ENCODE measurements at places on chromosomes 5 and 9. TPM values are rescaled to one million over a fixed set of nuclear protein-coding genes. Genes with fewer than 3 reads are reported as not detected.

GRCh38 chr9:88990729-88991065, 571 bp upstream of the S1PR3 start:
- H3K36me3 ChIP-seq = no peaks in the 10 kb centered on the region
- DNase-seq = no peak
- H3K4me3 ChIP-seq = no peak overlapping the region
- no peaks in the 10 kb centered on the region for H3K4me1 ChIP-seq
- no peak overlapping the region for H3K27ac ChIP-seq
- peaks cover 23% of the 10 kb centered on the region for H3K27me3 ChIP-seq

GRCh38 chr9:96113032-96113431, 188.9 kb downstream of the HSD17B3 start:
- peaks cover 7% of the 10 kb centered on the region for H3K27me3 ChIP-seq
- no peak overlapping the region for H3K27ac ChIP-seq
- no peaks in the 10 kb centered on the region for H3K4me1 ChIP-seq

The STOM gene
- total RNA-seq = 56.7 TPM

DNA sequence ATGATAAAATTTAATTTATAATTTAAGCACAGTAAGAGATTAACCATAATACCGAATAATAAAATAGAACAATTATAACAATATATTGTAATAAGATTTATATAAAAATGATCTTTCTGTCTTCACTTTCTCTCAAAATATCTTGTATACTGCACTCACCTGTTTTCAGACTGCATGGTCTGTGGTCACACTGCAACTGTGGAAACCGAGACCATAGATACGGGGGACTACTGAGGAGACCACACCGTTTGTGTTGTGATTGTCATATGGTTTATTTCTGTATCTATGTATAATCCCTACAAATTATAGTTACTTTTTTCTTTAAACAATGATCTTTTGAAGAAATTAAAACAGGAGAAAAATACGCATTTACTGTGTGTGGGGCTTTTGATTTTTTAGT, 78.8 kb upstream of the TNFAIP8 start:
- peaks cover 24% of the 10 kb centered on the region for H3K36me3 ChIP-seq
- DNase-seq = no peak
- H3K4me1 ChIP-seq = peaks cover 4% of the 10 kb centered on the region
- no peak overlapping the region for H3K4me3 ChIP-seq
- H3K27ac ChIP-seq = no peak overlapping the region
- H3K27me3 ChIP-seq = no peaks in the 10 kb centered on the region

DNA sequence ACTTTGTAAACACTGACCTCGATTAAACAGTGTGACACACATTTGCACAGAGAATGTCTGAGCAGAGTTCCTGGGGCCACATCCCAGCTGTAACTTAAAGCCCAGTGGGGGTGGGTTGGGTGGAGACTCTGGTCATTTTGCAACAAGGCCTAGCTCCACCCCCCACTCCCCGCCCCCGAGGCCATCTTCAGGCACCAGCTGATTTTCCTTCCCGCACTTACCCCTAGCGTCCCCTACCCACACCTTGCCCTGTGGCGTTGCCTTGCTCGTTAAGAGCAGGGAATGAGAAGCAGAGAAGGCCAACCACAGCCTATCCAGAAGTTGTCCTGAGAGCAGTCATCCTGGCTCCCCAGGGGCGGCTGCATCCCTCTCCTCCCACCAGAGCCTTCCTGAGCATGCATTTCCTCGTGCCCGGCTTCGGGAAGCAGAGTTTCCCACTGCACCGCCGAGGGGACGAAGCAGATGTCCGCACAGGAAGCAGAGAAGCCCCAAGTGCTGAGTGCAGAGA, 101.7 kb upstream of the SARDH start:
- no peak overlapping the region for H3K27ac ChIP-seq
- peaks cover 66% of the 10 kb centered on the region for H3K27me3 ChIP-seq
- DNase-seq = no peak
- no peak overlapping the region for H3K4me3 ChIP-seq
- H3K4me1 ChIP-seq = peaks cover under 1% of the 10 kb centered on the region
- H3K36me3 ChIP-seq = no peaks in the 10 kb centered on the region

DNA sequence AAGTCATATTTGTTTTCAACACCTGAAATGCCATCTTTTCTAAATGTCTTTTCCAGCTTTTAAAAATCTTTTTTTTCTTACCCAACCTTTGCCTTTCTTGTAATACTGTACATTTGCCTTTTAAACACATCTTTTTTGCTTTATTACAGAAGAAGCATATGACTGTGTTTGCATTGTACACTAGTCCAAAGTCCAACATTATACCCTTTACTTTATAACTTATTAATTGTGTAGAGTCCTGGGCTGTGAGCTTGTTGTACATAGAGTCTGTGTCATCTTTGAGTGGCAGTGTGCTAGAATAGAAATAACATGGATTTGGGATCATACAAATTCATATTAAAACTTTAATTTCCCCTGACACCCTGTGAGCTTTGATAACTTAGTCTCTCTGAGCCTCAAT, 23.7 kb downstream of the CWC27 start:
- peaks cover 3% of the 10 kb centered on the region for H3K36me3 ChIP-seq
- no peak for DNase-seq
- H3K27me3 ChIP-seq = no peaks in the 10 kb centered on the region
- H3K4me3 ChIP-seq = no peak overlapping the region
- H3K27ac ChIP-seq = no peak overlapping the region
- H3K4me1 ChIP-seq = no peaks in the 10 kb centered on the region

The SV2C gene
- total RNA-seq = not detected

GRCh38 chr5:107864793-107865192, 194.1 kb upstream of the EFNA5 start:
- no peak overlapping the region for H3K4me3 ChIP-seq
- no peaks in the 10 kb centered on the region for H3K27me3 ChIP-seq
- DNase-seq = no peak
- H3K27ac ChIP-seq = no peak overlapping the region

The ARSK gene
- total RNA-seq = 5.5 TPM

The PTPDC1 gene
- total RNA-seq = 5.5 TPM

- peak overlapping the region; percentile 96 for H3K4me3 ChIP-seq
- H3K27ac ChIP-seq = peak overlapping the region; percentile 95
- no peak for DNase-seq
- no peaks in the 10 kb centered on the region for H3K4me1 ChIP-seq
These were observed 716 bp downstream of the STX17 start for GRCh38 chr9:99907208-99907532.

GRCh38 chr5:5677738-5678137, 255.3 kb downstream of the ICE1 start:
- no peak overlapping the region for H3K27ac ChIP-seq
- no peak for DNase-seq
- H3K4me3 ChIP-seq = no peak overlapping the region
- H3K4me1 ChIP-seq = no peaks in the 10 kb centered on the region

DNA sequence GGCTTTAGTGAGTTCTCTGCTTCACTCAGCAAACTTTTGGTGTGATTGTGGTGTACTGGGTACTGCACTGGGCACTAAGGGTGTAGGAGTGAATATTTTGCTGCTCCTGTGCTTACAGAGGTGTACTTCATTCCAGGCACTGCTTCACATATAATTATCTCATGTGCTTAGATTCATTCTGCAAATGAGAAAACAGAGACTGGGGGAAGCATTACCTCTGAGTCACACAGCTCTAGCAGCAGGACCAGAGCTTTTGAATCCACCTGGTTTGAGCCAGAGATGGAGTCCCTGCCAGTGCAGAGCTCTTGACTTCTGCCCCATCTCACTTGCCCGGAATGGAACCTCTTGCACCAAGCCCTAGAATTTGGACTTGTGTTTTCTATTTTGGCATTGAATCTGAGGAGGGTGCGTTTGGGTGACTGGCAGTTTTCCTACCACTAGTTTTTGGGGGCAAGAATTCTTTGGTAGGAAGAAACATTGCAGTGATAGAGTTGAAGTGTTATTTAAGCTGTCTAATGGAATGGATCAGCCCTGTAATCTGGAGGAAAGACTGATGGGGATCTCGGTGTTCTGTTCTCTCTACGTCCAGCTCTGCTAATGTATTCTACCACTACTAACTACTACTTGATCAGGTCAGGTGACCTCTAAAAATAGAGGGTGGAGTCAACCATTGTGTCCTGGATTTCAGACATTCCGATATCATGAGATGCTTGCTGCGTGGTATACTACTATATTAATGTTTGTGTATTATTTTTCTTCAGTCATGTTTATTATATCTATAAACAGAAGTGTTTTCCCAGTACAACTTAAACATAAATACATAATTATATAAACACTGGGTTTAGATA, 2.5 kb downstream of the ARHGAP26 start:
- no peak overlapping the region for H3K4me3 ChIP-seq
- peaks cover 19% of the 10 kb centered on the region for H3K4me1 ChIP-seq
- no peaks in the 10 kb centered on the region for H3K36me3 ChIP-seq
- no peak overlapping the region for H3K27ac ChIP-seq
- H3K27me3 ChIP-seq = peaks cover 13% of the 10 kb centered on the region

DNA sequence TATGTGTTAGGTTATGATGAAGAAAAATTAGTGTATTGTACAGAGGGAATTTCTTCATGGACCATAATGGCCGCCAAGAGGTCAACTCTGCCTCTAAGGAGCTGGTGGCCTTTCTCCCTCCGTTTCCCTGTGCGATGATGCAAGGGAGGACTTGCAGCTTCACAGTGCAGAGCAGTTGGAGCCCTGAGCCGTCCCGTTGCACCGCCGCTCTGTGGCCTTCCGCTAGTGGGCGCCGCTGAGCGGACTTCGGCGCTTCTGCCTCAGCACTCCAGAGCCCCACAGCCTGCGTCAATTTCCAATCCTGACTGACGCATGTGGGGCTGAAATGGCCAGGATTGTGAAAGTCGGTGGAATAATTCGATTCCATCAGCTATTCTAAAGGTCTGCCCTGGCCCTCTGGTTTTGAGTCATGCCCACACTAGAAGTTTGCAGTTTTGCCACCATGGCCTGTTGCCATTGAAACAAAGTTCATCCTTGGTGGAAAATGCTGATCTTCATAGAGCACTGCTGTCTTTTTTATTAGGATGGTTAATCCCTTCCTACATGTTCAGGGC, 22.7 kb upstream of the LECT2 start:
- no peaks in the 10 kb centered on the region for H3K27me3 ChIP-seq
- H3K4me3 ChIP-seq = no peak overlapping the region
- no peaks in the 10 kb centered on the region for H3K36me3 ChIP-seq
- no peak overlapping the region for H3K27ac ChIP-seq

DNA sequence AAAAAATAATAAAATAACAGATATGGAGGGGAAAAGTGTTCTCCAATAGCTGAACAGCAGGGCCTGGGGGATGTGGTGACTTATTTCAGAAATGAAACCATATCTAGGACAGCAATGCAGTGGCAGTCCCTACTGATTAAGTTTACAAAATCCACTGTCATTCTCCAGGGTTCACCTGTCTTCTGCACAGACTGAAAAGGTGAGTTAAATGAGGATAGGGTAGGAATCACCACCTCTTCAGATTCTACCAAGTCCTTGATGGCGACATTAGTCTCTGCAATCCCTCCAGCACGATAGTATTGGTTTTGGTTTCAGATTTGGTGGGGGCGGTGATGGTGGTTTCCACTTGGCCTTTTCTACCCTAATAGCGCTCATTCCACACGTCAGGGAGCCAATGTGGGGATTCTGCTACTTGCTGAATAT, 32.3 kb upstream of the NPM1 start:
- H3K27ac ChIP-seq = no peak overlapping the region
- peaks cover 26% of the 10 kb centered on the region for H3K27me3 ChIP-seq
- H3K36me3 ChIP-seq = no peaks in the 10 kb centered on the region
- H3K4me3 ChIP-seq = no peak overlapping the region
- H3K4me1 ChIP-seq = no peaks in the 10 kb centered on the region

DNA sequence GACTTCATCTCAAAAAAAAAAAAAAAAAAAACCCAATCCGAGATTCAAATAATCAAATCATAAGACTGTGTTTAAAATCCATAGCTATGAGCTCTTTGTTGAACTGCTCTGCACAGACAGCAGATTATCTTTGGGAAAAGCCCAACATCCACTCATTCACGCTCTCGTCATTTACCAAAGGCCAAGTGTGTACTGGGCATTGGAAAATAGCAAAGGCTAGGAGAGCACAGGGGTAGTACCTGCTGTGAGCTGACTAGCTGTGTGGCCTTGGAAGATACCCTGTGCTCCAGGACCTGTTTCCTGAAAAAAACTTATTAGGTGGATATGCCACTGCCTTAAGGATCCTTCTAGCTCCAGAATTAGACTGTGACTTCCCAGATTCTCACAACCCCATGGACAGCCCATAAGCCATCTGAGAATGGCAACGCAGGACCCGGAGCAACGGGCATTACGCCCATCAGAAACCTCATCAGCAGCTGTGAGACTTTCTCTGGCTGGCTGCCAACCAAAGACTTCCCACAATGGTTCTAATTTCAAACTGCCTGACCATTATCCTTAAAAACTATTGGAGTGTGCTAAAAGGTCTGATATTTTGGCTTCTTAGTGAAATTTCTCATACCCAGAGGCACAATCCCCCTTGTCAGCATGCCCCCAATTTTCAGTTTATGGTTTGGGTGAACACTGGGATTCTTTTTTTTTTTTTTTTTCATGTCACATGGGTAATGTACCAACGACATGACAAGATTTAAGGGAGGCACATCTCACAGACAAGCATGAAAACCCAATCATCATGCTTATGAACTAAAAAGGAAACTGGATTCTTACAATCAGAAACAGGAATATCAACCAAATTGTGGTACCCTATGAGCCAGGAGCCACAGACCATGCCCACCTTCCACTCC, 16.8 kb downstream of the SERINC5 start:
- H3K27me3 ChIP-seq = no peaks in the 10 kb centered on the region
- no peak for DNase-seq
- no peak overlapping the region for H3K27ac ChIP-seq
- H3K4me3 ChIP-seq = no peak overlapping the region
- H3K4me1 ChIP-seq = no peaks in the 10 kb centered on the region

DNA sequence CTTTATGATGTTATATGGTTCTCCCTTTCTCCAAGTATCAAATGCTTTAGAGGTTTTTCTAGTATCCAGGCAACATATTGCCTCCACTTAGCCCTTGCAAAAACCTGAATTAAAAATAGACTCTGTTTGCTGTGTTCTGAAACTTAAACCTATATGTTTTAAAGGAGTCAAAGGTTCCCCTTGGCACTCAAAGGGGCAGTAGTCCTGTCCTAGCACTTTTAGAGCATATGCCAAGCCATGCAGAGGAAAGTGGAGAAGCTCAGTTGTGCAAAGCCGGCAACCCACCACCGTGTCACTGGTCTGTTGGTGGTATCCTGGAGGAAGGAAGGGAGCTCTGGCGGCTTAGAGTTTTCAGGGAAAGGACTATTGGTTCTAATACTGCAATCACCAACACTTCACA, 154.3 kb downstream of the PIP5K1B start:
- H3K36me3 ChIP-seq = no peaks in the 10 kb centered on the region
- H3K27me3 ChIP-seq = no peaks in the 10 kb centered on the region
- no peak overlapping the region for H3K4me3 ChIP-seq
- DNase-seq = no peak

The DHFR gene
- 76.1 TPM for total RNA-seq

The NACC2 gene
- total RNA-seq = 25.1 TPM

DNA sequence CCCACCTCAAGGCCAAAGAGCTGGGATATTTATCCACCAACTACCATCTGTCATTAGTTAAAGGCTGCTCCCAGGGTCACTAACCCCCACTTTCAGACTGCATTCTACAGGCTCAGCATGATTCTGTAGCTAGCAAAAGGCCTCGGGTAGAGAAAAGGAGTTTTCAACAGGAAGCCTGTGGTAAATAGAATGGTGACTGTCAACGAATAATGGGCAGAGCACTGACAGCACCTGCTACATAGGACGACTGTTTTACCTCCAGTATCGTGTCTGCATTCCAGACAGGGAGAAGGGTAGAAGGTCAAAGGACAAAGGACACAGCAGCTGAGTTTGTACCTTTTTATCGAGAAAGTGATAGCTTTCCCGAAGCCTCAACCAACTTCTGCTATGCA, 20.3 kb downstream of the MFAP3 start:
- no peak overlapping the region for H3K4me3 ChIP-seq
- no peak overlapping the region for H3K27ac ChIP-seq
- DNase-seq = no peak
- H3K4me1 ChIP-seq = no peaks in the 10 kb centered on the region

- H3K27ac ChIP-seq = no peak overlapping the region
- no peak for DNase-seq
- H3K27me3 ChIP-seq = no peaks in the 10 kb centered on the region
These were observed 161.4 kb downstream of the GIN1 start for GRCh38 chr5:102958481-102959011.

The CDKN2A gene
- total RNA-seq = not detected

Measured in K562 (cell line).